ENCODE measurements at places on chromosomes 11 and 22.

DNA sequence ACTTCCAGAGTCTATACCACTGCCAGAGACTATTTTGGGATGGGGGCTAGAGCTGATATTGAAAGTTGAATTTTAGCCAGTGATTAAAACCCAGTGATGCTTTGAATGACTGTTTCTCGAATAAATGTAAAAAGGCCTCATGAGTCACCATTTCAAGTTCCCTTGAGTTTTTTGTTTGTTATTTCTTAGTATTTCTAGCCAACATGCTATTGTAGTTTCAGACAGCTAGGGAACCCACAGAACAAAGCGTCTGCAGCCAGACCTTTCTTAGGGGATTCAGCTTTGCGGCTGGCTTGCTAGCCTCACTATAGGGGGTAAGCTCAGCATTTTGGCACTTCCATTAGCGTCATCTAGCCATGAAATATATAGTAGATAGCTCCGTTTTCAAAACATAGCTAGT lies 66.5 kb downstream of the DBX1 start:
- DNase-seq, result peak; percentile 91

GRCh38 chr22:25495285-25495684 lies 69.2 kb upstream of the GRK3 start:
- DNase-seq, result peak; percentile 7

- DNase-seq, result peak; percentile 6
These were observed 388.2 kb downstream of the KCNA4 start for GRCh38 chr11:29628609-29629008.

GRCh38 chr22:47022475-47022874 lies 260.0 kb downstream of the TBC1D22A start:
- DNase-seq, result no peak

GRCh38 chr22:45376009-45376408 lies 37.4 kb downstream of the SMC1B start:
- no peak for DNase-seq

DNA sequence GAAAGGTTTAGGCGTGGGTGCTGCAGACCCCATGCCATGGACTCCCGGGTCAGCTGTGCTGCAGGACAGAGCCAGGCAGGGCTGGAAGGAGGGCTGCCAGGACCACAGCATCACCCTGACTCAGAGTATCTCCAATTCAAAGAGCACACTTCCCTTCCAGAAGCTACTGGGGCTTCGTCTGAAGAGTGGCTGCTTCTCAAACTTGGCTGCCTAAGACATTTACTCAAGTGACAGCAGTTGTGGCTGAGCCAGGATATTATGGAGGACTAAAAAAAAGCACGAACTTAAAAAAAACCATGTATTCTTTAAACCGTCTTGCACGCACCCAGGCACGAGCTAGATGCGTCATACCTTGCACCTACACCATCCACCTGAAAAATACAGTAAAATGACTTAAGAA lies 13.0 kb upstream of the BID start:
- peak; percentile 24 for DNase-seq

GRCh38 chr11:34013898-34014571 lies 37.5 kb upstream of the CAPRIN1 start:
- DNase-seq, result no peak

GRCh38 chr11:3616721-3617460 lies 24.9 kb downstream of the ART5 start:
- no peak for DNase-seq
